ENCODE measurements at places on chromosomes 11 and 22. TPM values are rescaled to one million over a fixed set of nuclear protein-coding genes. Genes with fewer than 3 reads are reported as not detected.

Gene LRRC56
- 0.73 TPM for total RNA-seq

Gene HNRNPUL2
- 9.6 TPM for total RNA-seq

Gene HMBS
- 10.3 TPM for total RNA-seq

Gene DMC1
- total RNA-seq: 15.3 TPM

Gene CHST1
- 0.15 TPM for total RNA-seq

Gene CCDC116
- 0.15 TPM for total RNA-seq

Gene SEC14L6
- total RNA-seq: under 0.01 TPM

Gene VPS26B
- total RNA-seq: 61.5 TPM

Gene SLC6A5
- under 0.01 TPM for total RNA-seq

Gene TRIM34
- 19.2 TPM for total RNA-seq

Gene OR5J2
- total RNA-seq: not detected

Gene FAM83F
- not detected for total RNA-seq

Gene TUBA8
- total RNA-seq: not detected
